ENCODE measurements at places on chromosomes 12 and 14.

DNA sequence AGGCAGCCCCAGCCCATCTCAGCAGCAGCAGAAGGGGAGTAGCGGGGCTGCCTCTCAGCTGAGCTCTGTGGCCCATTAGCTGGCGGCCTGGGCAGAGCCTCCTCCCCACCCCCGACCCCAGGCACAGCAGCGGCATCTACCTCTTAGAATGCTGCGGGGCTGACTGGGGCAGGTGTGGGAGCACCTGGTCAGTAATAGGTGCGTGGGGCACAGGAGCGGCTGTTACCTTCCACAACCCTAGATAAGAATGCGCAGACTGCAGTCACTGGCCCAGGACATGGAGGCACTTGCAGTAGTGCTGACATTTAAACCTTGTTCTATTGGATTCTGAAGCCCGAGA is 35.6 kb downstream of the SYNE3 start:
- no peak for DNase-seq

GRCh38 chr12:64480148-64480547 is 28.2 kb downstream of the TBK1 start:
- DNase-seq = no peak

DNA sequence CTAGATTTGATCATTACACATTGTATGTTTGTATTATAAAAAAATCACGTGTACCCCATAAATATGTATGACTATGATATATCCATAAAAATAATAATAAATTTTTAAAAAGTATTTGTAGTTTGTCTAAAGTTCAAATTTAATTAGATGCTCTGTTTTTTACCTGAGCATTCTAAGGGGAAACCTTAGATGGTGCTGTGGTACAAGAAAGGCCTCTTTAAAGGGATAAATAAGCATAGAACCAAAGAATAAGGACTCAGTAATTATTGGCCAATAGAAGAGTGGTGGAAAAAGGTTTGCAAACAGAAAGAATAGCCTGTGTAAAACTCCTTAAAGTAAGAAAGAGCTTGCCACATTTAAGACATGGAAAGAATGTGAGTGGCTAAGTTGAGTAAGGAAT is 580.1 kb upstream of the SEL1L start:
- no peak for DNase-seq

DNA sequence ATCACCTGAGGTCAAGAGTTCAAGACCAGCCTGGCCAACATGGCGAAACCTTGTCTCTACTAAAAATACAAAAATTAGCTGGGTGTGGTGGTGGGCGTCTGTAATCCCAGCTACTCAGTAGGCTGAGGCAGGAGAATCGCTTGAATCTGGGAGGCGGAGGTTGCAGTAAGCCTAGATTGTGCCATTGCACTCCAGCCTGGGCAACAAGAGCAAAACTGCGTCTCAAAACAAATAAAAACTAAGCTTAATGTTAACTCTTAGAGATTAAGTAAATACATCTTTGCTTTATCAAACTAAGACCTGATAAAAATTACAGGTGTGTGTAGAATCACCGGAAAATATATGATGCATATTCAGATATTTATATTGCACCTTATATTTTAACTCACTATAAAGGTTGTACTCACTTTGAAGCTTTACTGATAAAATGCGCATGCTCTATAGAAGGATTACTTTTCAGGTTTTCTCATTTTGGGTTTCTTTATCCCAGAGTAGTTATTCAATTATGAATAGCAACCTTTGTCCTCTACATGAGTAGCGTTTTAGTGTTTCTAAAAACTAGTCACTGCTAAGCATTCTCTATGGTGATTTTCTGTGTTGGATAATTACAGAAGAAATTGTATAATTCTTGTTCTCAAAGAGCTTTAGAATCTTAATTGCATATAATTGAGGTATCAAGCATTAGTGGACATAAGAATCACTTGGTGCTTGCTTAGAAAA is 9.4 kb downstream of the ARID4A start:
- no peak for DNase-seq

DNA sequence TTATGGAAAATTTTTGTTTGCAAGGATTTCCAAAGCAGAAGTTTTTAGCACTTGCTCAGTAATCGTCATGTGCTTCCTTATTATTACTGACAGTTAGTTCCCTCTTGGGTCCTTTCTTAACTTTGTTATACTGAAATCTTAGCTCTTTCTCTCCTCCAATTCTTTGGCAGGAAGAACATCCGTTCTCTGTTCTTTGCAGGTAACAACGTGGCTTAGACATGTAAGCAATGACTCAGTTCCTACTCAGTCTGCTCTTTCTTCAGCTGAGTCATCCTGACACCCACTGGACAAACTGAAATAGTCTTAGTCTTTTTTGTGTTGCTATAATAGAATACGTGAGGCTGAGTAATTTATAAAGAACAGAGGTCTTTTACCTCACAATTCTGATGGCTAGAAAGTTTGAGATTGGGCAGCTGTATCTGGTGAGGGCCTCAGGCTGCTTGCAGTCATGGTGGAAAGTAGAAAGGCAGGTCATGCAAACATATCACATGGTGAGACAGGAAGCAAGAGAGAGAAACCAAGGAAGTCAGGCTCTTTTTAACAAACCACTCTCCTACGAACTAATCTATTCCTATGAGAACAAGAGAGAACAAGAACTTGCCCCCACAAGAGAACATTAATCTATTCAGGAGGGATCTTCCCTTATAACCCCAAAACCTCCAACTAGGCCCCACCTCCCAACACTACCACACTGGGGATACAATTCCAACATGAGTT is 49.2 kb downstream of the TESPA1 start:
- DNase-seq = peak; percentile 81

DNA sequence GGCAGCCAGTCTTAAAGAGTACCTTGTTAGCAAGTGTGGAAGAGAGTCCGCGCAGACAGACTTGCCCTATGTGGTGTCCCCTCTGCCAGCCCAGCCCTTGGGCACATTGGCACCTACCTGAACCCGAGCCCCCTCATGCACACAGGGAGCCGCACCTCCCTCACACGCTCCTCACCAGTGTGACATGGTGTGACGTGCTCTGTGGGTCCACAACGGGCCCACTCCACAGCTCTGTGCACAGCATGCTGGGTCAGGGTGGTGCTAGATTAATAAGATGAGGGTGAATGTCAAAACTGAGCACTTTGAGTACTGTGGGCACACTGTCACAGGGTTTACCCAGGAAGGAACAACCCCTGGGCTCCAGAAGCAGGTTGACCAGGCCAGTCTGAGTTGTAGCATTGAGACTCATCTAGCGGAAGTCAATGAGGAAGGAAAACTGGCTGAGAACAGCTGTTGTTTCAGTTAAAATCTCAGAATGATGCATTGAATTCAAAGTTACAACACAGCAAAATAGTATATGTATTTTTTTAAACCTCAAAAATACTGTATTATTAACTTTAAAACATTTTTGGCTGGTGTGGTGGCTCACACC is 53.4 kb upstream of the AMN start:
- peak; percentile 11 for DNase-seq

- DNase-seq = no peak
These were observed 88.3 kb downstream of the OTOGL start for GRCh38 chr12:80187660-80188090.

DNA sequence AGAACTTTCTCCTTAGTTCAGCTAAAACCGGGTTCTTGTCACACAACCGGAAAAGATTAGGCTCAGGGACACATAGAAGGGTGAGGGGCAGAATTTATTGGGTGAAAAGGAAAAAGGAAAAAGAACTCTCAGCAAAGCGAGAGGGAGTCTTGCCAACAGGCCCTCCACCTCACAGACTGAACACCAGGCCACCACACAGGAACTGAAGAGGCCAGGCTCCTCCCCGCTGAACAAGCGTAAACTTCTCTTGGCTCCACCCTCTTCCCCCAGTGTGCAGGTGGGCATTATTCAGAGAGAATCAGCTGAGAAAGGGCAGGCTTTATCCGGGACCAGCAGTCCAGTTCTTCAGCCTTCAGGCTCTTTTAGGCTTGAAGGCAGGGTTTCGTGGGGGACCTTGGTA is 125.6 kb upstream of the FGD4 start:
- no peak for DNase-seq

DNA sequence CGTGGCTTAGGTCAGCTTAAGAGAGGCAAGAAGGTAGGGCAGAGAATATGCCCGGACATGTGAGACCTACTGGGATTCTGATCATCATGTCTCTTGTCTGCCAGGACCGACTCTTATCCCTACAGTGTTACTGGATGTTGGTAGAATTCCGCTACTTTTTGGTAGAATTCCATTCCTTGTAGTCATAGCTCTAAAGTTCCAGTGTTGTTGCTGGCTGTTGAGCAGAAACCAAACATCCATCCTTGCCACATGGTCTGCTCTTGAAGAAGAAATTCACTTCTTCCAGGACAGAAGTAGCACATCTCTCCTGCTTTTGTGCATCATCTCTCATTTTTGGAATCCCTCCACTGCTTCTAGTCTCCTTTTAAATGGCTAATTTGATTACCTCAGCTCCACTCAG is 453.7 kb downstream of the RPL10L start:
- DNase-seq = no peak

DNA sequence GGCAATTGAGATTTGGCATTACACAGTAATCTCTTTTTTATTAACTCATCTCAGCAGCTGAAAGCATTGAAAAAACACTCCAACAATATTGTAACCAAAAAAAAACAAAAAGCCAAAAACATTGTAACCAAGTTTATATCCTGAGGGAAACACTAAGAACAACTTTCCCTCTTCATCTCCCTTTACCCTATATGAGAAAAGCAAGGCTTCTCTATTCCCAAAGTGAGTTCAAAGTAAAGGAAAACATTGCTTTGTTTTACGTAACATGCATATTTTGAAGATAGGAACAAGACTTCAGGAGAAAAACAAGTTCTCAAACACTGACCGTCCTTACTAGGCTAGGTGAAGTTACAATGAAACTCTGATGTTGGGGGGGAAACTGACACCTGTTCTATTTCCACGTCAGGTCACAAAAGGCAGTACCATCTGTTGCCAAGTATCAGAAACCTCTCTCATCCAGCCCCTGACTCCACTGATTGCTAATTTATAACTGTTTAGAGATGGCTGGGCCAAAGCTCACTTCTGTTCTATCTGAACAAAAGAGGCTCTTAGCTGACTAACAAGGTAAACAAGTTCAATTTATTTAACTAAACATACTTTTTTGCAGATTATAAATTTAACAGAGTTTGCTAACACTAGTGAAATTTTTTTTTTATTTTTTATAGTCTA is 67.9 kb upstream of the PLXNC1 start:
- no peak for DNase-seq

- DNase-seq = no peak
These were observed 174.8 kb upstream of the ATF7IP start for GRCh38 chr12:14190694-14191093.

GRCh38 chr14:79549515-79549914 is 661.8 kb downstream of the DIO2 start:
- no peak for DNase-seq

- DNase-seq = no peak
These were observed 79.3 kb downstream of the KICS2 start for GRCh38 chr12:64142784-64143183.

DNA sequence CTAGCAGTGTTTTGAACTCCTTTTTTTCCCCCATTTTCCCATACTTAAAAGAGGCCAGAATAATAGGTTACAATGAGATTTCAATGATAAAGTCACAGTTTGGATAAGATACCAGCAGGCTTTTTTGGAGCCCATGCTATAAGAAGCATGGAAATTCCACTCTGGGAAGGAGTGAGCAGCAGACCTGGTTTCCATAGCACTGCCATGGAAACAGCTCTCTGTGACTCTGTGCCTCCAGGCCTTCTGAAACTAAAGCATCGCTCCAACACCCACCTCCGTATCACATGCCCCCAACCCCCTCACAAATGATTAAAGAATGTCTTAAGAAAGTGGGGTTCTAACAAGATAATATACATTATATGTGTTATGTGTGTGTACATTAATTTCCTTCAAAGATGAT is 165.0 kb downstream of the GRIN2B start:
- DNase-seq = no peak

- DNase-seq = peak; percentile 86
These were observed 717 bp downstream of the UBC start for GRCh38 chr12:124913474-124914391.

DNA sequence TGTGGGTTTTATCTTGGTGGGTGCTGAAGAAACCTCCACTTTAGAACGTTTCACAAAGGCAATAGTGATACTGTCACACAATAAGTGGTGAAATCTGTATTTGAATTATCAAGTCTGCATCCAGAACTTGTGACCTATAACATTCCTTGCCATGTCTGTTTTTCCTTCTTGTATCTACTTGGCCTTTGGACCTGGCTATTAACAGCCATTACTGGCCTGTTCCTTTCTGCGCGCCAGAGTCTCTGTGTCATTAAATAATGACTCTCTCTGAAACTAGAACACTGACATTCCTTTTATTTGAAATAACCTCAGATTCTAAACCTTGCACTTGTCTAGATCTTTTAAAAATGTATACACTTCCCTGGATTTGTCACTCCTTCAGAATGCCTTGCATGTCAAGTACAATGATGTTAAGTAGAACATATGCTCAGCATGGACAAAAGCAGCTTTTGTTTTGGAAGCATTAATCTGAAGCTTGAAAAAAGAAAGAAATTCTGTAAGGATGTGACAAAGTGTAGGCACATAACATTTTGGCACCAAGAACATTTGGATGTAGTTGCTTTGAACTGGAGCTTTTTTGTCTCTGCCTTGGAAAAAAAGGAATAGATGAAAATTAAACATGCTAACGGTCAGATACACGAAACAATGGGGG is 95.5 kb upstream of the RPL10L start:
- no peak for DNase-seq

DNA sequence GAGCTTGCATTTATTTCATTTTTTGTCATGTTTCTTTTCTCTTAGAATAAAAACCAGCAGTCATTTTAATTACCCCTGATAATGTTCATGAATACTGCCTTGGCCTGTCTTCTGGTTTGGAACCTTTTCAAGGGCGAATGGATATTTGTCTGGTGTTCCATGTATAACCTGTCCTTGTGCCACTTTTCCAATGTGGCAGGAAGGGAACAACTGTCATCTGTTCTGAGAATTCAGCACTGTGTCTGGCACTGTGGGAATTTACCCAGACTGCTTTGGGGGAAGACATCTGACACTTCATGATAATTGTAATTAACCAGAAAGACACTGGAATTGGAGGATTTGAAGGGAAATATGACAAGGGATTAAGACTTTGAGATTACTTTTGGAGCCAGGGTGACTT is 352.8 kb downstream of the APAF1 start:
- DNase-seq = no peak

DNA sequence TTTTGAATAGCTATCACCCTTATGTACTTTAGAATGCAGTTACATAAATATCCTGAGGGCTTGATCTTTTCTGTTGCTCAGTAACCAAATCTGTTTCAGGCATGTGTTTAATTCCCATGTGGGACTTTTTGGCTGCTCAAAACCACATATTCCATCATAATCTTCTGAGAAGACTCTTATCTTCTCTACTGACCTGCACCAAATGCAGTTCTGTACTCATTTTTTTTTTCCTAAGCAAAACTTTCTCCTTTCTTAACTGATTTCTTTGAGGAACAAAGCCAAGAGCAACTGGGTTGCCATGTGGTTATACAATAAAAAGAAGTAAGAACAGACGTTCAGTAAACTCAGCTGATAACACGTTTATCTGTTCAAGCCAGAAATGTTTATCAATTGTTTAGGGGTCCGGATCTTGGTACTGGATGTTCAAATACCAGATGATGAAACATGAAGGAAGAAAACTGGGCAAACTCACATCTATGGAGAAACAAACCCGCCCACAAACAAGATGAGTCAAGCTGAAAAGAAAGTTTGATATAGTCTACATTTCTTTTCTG is 50.1 kb downstream of the TMEM132C start:
- no peak for DNase-seq

All from inflammatory macrophage treated with lipopolysaccharide for 1 hour (primary cell).